T-helper 2 cell (primary cell): ENCODE measurements at places on chromosomes 16 and 17.

DNA sequence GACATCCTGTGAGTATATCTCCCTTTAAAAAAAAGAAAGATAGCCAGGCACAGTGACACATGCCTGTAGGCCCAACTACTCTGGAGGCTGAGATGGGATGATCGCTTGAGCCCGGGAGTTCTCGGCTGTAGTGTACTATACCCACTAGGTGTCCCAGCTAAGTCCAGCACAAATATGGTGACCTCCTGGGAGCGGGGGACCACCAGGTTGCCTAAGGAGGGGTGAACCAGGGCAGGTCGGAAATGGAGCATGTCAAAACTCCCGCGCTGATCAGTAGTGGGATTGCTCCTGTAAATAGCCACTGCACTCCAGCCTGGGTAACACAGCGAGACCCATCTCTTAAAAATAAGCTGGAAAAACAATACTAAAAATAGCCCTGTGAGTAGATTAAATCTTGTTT, 29.4 kb downstream of the GINS2 start:
- DNase-seq, result no peak

DNA sequence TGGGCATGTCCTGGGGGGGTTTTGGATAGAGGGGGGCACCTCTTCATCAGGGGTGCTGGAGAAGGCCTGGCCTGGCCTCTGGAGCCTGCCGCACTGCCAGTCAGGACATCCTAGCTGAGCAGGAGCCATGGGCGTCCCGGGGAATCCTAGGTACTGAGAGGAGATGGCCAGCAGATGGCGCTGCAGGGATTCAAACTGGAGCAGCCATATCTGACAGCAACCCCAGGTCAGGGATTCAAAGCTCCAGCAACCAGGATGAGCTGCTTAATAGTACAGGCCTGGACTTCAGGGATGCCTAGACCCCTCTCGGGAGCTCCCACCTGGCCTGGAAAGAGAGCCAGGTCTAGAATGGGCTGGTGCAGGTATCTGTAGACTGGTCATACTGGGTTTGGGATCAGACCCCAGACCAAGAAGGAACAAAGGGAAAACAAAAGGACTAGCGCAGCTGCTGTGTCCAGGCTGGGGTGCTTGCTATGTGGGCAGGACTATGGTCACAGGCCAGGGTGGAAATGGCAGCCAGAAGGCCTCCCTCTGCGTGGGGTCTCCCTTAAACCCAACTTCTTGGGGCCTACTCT, 306.9 kb upstream of the RBFOX1 start:
- DNase-seq, result peak; percentile 29

DNA sequence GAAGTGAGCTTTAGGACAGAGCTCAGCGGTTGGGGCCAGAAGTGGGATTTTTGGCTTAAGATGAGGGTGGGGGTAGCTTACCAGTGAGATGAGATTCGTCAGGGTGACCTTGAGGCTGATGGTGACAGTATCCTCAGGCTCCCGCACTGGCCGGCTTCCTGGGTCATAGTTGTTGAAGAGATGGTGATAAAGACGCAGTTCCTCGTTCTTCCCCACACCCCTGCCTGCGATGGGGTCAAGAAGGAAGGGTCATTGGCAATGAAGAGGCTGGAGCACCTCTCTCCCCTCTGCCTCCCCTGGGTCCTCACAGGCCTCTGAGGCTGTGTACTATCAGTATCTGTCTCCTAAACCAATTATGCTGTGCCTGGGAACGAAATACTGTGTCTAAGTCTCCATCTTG, 358 bp downstream of the CHRNE start:
- DNase-seq, result no peak

DNA sequence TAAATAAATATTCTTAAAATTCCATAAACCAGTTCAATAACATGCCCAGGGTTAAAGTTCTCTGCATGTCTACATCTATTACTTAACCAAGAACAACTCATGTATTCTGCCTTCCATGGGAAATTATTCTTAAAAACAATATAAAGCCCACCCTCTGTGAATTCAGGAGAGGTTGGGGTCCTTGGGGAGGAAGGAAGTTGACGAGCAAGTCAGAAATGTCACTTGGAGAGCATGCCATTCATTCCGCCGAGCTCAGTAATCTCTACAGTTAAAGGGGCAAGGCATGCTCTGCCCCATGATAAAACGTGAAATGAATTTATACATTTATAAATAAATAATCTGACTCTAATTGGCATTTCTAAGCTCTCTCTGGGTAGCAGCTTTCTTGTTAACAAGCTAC, 405.1 kb downstream of the TOX3 start:
- DNase-seq, result no peak

GRCh38 chr17:82590216-82590615, 58.0 kb downstream of the WDR45B start:
- DNase-seq, result no peak

- DNase-seq, result no peak
Observed at GRCh38 chr17:34122515-34122914, 132.6 kb upstream of the CCL2 start.
